ENCODE measurements at places on chromosomes 7 and 10. TPM values are rescaled to one million over a fixed set of nuclear protein-coding genes. Genes with fewer than 3 reads are reported as not detected.

Gene CC2D2B
- 2.5 TPM for total RNA-seq

Gene CPN1
- not detected for total RNA-seq

Gene BLVRA
- total RNA-seq = 18.3 TPM

Gene SPDYE8
- not detected for total RNA-seq

Gene GSTK1
- 69.9 TPM for total RNA-seq
